Smooth muscle cell of the pulmonary artery (primary cell): ENCODE measurements at places on chromosomes 13 and 19. TPM values are rescaled to one million over a fixed set of nuclear protein-coding genes. Genes with fewer than 3 reads are reported as not detected.

Gene NPHS1
- total RNA-seq = not detected in 2 replicates

Gene LRP3
- total RNA-seq = 45.4 and 49.3 TPM in 2 replicates

Gene KLK6
- total RNA-seq = not detected in 2 replicates

Gene TPM4
- total RNA-seq = 1,063 and 1,104 TPM in 2 replicates

Gene B3GNT8
- total RNA-seq = 2.2 and 2.3 TPM in 2 replicates

Gene ZSCAN5B
- total RNA-seq = not detected in 2 replicates

Gene KCNRG
- total RNA-seq = 5.1 TPM in 2 replicates

Gene DNAAF3
- 0.07 and 0.10 TPM in 2 replicates for total RNA-seq

Gene TMPRSS9
- total RNA-seq = 0.17 TPM in 1 of 2 replicates, not detected in the other

Gene CEACAM4
- not detected in 2 replicates for total RNA-seq

Gene RGL3
- 4.8 and 6.4 TPM in 2 replicates for total RNA-seq

Gene ACTMAP
- total RNA-seq = 1.8 and 2.9 TPM in 2 replicates

Gene TRIM28
- 284 and 376 TPM in 2 replicates for total RNA-seq

Gene EFNA2
- total RNA-seq = not detected in 2 replicates

Gene GEMIN7
- total RNA-seq = 11.5 and 21.7 TPM in 2 replicates

Gene TBXA2R
- total RNA-seq = 2.9 and 3.0 TPM in 2 replicates

Gene RDH8
- not detected in 2 replicates for total RNA-seq

Gene APOC1
- 2.4 TPM in 1 of 2 replicates, not detected in the other for total RNA-seq

Gene CASP14
- total RNA-seq = not detected in 2 replicates

Gene DLL3
- 0.13 and 0.23 TPM in 2 replicates for total RNA-seq

Gene ZNF784
- 3.9 and 5.1 TPM in 2 replicates for total RNA-seq

Gene PRTN3
- total RNA-seq = 0.07 TPM in 1 of 2 replicates, not detected in the other

Gene MISP3
- 0.89 and 1.6 TPM in 2 replicates for total RNA-seq

Gene BEST2
- total RNA-seq = not detected in 2 replicates

Gene PABPC3
- 0.10 and 0.13 TPM in 2 replicates for total RNA-seq

Gene PCDH9
- 3.8 and 26.2 TPM in 2 replicates for total RNA-seq

Gene MBD3L2
- total RNA-seq = not detected in 2 replicates

Gene PSG4
- 0.36 TPM in 1 of 2 replicates, not detected in the other for total RNA-seq

Gene MAG
- not detected in 2 replicates for total RNA-seq

Gene ZNF730
- 0.17 and 0.26 TPM in 2 replicates for total RNA-seq

Gene ZNF160
- total RNA-seq = 39.1 and 44.5 TPM in 2 replicates

Gene ZNF175
- total RNA-seq = 8.9 and 9.1 TPM in 2 replicates

Gene ZNF665
- 3.3 and 5.7 TPM in 2 replicates for total RNA-seq
